ENCODE measurements at places on chromosomes 12 and 14.

- DNase-seq: no peak
These were observed 31.3 kb downstream of the MMAB start for GRCh38 chr12:109542014-109542413.

- no peak for DNase-seq
These were observed 43.4 kb upstream of the RIN3 start for GRCh38 chr14:92470215-92470614.

- DNase-seq: no peak
These were observed 611.3 kb downstream of the VRK1 start for GRCh38 chr14:97408503-97408902.

GRCh38 chr12:51661199-51661598, 70.2 kb downstream of the SCN8A start:
- DNase-seq: no peak

- no peak for DNase-seq
These were observed 4.6 kb upstream of the KRT2 start for GRCh38 chr12:52656616-52657015.

- DNase-seq: no peak
These were observed 26.2 kb upstream of the DYNC1H1 start for GRCh38 chr14:101937926-101938767.

DNA sequence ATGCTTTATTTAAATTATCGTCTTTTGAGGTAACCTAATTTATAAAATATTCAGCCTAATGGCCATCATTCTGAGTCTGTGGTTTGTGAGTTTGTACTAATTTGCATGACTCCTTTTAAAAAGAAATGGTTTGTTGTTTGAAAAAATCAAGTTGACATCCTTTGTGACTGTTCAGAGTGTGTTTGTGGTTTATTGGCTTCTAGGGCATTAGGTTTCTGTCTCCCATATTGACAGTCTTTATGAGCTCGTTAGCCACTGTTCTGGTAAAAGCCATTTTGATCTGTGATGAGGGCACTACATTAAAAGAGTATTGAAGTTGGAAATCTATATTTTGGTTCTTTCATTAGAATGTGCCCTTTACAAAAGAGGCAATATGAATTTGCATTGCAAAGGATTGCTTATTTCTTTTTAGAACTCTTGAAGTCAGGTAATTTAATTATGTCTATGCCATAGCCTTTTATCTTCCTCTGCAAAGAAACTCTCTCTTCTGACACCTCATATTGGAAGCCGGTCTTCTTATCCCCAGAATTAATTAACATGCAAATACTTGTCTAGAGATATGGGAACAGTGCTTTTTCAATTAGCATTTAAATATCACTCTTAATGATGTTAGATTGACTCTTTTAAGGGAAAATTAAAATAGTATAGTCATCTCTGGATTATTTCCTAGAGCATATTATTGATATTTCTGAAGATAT, 95.0 kb downstream of the CRADD start:
- no peak for DNase-seq

GRCh38 chr12:66627270-66627987, 51.4 kb downstream of the GRIP1 start:
- DNase-seq: no peak

DNA sequence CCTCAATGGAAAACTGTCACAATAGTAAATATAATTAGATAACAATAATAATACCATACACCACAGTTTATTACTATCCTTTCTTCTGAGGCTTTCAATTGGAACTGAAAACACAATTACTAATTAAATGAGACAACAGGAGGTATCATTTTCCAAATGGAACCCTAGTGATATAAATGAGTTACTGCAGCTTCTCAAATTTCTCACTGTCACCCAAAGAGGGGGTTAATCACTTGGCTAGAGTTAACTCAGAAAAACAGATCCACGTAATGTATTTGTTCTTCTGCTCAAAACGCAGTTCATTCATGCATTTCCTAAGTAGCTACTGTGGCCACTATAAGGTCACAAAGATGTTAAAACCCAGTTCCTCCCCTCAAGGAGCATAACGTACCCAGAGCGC, 120.9 kb upstream of the FOXN3 start:
- DNase-seq: no peak

DNA sequence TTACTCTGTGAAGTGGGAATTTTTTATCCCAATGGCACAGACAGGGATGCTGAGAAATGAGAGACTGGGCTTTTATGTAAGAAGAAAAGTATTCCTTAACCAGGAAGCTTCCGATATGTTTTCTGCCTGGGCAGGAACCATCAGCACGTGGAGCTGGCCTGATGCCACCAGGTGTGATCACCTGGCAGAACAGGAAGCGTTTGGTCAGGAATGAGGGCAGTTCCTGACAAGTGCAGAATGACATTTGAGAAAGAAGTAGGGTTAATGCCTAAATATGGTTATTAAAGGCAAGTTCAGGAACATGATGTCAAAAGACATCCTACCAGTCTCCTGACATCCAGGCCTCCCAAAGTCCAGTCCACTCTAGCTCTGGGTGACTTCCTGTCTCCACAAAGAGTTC, 210.3 kb downstream of the NUAK1 start:
- no peak for DNase-seq

Data from activated T-helper 1 cell treated with Interleukin-2 at 50 U/mL for 16 hours (primary cell).